GM19239 (cell line): ENCODE measurements at places on chromosomes 7 and 10.

DNA sequence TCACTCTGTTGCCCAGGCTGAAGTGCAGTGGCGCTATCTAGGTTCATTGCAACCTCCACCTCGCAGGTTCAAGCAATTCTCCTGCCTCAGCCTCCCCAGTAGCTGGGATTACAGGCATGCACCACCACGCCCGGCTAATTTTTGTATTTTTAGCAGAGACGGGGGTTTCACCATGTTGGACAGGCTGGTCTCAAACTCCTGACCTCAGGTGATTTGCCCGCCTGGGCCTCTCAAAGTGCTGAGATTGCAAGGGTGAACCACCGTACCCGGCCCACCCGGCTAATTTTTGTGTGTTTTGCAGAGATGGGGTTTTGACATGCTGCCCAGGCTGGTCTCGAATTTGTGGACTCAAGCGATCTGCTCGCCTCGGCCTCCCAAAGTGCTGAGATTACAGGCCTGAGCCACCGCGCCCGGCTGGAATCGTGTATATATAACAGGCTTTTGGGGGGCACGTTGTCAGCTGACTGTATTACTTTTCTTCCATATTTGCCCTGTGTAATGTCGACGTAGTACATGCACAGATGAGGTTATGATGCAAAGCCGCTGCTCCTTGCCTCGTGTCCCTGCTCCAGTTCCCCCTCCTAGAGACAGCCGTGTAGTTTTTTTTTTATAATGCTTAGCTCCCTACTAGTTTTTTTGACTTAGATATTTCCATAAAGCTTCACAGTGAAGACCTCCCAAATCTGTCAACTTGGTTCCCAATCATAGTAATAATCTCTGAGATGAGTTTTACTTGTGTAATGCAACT, 883 bp upstream of the TRA2A start:
- no peak for DNase-seq

DNA sequence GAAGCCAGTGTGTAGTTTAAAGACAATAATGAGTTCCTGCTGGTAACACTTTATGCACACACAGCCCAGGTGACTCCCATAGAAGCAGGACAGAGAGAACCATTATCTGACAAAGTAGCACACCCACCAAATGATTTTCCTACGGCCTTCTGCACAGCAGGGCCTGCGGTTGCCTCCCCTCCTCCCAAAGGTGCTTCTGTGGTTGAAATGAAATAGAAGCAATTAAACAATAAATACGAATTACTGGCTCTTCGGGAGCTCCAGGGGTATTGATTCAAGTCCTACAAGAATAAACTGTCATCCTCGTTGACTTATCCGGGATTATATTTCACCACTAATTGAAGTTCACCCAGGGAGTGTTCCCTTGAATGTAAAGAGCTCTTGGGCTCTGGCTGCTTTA, 172.1 kb downstream of the ACTR3B start:
- no peak for DNase-seq

DNA sequence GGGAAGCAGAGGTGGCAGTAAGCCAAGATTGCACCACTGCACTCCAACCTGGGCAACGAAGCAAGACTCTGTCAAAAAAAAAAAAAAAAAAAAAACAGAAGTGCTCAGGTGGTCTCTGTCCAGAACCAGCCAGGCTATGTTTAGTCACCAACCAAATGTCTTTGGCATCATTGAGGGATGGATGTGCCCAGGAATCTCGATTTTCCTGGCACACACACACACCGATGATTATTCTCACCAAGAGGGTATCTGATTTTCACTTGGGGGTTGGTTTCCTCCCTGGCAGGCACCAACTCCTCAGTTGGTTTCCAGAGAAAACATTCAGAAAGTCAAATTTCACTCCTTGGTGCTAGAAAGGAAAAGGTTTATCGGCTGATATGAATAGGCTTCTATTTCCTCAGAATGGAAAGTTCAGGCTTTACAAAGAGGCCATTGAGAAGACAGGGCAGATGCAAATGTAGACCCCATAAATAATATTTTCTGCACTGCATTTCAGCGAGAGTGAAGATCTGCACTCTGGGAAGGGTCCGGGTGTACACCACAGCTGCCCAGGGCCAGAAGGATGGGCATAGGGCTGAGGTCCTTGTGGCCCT, 154.8 kb downstream of the TNS3 start:
- DNase-seq: no peak

DNA sequence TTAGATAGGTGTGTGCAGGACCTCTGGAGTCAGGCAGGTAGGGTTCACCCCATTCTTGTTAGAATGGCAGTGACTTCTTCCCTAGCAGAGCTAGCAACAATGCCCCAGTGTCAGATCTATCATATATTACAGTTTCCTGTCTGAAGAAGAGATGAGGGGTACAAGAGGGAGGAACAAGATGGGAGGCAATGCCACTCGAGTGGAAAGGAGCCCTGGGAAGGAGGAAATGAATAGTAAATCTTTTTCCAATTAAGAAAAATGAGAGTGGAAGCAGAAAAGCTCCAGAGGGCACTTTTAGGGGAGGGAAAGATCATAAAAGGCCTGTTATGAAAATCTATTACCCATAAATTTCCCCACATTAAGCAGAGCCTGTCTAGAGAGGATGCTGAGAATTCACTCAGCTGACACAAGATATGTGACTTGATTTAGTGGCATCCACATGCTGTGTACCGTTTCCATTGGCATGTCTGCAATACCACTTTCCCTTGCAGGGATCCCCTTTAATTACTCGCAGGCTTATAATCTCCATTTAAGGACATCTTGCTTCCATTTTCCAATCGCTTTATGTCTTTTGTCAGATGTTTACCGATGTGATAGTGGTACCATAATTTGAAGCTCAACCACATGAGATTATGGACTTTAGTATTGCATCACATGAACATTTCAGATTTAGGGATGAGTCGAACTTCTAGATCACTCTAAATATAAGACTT, 70.0 kb upstream of the AGBL3 start:
- no peak for DNase-seq

DNA sequence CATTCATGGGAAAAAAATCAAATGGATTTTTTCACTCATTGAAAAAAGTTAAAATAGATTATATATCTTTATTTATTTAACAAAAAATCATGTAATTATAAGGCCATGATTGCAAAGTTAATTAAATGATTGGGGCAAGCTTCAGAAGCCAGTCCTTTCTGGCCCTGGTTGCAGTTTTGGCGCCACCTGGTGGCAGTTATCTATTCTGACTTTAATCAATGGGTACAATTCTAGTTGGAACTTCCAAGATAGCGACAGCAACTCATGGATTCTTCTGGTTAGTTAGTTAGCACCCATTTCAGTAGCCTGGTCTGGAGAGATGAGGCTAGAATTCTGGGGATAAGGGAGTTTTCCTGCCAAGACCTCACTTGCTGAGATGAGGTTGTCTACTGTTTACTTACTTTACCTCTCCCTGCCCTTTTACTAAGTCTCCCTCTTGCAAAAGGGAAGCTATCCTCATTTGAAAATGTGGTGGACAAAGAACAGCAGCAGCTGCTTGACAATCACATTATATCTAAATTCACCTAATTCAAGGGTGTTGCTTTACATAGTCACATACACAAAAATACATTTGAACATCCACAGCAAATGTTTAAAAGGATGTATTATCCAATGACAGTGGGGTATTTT, 42.3 kb downstream of the NOC3L start:
- DNase-seq: peak; percentile 17

DNA sequence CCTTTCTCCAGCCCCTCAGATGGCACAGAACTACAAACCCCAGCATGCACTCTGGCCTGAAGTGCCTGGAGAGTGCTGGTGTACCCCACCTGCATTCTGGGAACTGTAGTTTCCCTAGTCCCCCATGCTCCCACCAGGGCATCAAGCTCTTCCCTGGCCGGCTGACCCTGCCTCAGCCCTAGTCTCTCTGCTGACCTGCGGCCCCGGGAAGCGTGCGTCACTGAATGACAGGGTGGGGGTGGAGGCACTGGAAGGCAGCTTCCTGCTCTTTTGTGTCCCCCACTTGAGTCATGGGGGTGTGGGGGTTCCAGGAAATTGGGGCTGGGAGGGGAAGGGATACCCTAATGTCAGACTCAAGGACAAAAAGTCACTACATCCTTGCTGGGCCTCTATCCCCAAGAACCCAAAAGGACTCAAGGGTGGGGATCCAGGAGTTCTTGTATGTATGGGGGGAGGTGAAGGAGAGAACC, 2.1 kb downstream of the NOS3 start:
- DNase-seq: no peak

- no peak for DNase-seq
These were observed 289.9 kb upstream of the LRGUK start for GRCh38 chr7:133837224-133837623.

DNA sequence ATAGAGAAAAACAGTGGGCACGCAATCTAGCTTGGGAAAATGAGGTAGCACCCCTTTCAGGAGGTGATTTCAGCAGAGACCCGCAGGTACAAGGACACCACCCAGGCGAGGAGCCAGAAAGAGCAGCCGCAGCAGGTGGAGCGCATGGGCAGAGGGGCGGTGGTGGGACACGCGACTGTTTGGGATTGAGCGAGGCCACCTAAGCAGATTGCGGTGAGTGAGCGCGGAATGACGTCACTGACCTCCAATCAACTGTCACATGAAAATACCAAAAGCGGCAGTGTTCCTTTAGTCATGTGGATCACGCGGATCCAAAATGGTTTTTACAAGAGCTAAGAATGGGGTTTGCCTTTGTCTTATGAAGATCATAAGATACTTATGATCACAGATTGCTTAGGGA, 40.2 kb upstream of the SLC26A3 start:
- DNase-seq: no peak

DNA sequence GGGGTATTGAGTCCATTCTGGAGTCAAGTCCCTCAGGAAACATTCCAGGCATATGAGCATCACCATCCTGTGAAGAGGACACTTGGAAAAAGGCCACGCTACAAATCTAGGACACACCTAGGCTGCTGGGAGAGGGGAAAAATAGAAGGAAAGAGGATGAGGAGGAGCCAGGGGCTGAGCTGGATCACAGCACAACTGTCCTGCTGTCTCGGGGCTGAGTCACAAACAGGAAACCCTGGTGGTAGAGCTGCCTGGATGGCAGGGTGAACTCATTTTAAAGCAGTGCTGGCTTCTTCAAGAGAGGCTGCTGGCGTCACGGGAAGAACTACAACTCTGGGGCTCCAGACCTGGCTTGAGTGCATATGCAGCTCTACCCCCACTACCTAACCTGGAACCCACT, 151.5 kb downstream of the RNF216 start:
- no peak for DNase-seq

- DNase-seq: no peak
These were observed 3.3 kb upstream of the DIP2C start for GRCh38 chr10:692682-693351.

DNA sequence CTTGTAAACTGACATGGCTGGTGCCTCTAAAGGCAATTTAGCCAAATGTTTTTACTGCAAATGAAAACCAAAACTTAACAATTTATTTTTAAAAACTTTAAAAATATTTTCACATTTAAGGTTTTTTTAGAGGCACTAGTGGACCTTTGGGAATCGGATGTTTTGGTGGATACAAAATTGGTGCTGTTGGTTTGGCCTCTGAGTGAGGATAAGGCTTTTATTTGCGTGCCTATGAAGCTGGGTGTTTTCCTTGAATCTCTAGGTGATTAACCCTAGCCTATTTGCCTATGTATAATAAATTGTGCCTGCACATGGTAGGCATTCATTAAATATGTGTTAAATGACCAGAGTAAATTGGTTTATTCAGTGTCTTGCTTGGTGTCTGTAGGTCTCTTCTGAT, 2.9 kb upstream of the SGCE start:
- no peak for DNase-seq

DNA sequence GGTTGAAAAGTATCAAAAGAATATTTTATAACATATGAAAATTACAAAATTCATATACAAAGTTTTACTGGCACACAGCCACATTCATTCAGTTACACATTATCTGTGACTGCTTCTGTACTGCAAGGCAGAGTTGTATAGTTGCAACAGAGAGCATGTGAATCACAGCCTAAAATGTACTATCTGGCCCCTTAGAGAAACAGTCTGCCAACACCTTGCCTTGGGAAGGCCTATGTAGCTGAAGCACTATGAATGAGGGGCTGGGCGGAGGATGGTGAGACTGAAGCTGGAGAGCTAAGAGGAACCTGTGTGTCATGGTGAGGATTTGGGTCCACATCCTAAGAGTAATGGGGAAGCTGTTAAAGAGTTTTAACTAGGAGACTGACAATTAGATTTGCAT, 35.7 kb downstream of the PDZD8 start:
- DNase-seq: no peak

- DNase-seq: no peak
These were observed 31.9 kb downstream of the SCRN1 start for GRCh38 chr7:29957521-29958310.

GRCh38 chr7:78530351-78530750, 731.8 kb downstream of the PHTF2 start:
- no peak for DNase-seq

DNA sequence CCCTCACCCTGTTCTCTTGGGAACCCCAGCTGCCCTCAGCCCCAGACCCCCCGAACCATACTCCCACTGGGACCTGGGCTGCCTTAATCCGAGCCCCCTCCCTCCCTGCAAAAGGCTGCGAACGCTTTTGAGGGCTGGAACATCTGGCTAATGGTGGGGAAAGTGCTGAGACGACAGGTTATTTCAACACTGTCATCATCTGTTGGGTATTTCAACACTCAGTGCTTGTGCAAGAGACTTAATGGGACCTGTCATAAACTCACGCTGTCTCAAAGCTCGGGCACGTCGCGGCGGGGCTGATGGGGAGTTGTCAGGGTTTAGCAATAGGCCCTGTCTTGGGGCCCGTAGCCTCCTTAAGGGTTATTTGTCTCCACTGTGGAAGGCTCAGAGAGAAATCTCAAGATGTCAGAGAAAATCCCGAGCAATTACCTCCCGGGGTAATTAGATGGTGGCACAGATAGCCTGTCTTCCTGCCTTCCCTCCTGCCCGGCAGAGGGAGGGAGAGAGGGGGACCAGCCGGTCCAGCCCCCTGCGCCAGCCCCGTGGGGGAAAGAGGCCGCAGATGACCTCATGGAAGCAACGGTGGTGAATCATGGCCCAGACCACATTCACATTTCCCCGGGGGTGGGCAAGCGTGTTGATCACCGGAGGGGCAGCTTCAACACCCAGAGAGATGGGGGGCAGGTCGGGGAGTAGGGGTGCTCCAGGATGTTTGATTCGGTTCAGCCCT, 88.7 kb upstream of the MYL10 start:
- DNase-seq: no peak

GRCh38 chr7:96674565-96674964, 35.1 kb downstream of the SEM1 start:
- no peak for DNase-seq

DNA sequence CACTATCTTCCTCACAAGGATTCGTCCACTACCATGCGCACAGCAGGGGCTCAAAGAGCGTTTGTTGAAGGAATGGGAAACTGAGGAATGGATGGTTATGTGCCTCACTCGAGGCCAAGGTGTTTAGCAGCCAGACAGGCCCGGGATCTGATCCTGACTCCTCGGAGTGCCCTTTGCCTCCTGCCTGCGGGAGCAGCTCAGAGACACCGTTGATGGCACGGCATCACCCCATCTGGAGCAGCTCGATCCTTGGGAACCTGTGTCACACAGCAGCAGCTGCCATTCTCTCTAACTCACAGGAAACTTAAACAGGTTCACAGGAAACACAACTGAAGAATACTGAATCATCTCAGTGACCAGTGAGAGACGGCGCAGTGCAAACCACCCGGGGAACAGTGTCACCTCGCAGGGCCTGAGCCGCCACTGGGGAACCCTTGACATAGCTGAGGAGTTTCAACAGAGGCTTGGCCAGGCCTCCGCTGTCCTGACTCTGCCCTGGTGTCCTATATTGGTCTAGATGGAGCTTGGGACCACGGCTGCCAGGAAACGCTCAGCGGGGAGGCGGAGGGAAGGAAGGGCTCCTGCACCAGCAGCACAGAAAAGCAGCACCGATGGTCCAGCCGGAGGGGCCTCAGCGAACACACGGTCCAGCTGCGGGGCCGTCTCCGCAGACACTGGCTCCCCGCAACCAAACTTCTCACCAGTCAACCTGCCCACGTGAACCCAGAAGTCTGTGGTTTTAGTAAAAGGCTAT, 169.4 kb downstream of the ADARB2 start:
- no peak for DNase-seq
